ENCODE measurements at places on chromosomes 3 and 15. TPM values are rescaled to one million over a fixed set of nuclear protein-coding genes. Genes with fewer than 3 reads are reported as not detected.

DNA sequence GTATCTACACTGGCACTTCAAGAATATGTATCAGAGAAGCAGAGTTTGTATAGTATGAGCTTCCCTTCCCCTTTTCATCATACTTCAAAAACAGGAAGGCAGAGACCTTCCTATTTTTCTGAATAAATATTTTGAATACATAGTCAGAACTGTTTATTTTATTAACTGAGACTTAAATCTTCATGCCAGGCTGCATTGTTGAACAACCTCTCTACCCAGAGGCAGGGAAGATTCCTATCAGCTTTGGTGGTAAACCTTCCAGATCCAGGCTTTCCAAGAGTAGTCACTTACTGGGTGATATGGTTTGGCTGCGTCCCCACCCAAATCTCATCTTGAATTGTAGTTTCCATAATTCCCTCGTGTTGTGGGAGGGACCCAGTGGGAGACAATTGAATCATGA lies 217.4 kb upstream of the ATP11B start:
- no peak for DNase-seq

GRCh38 chr15:38477637-38478036 lies 23.7 kb downstream of the FAM98B start:
- no peak for DNase-seq

DNA sequence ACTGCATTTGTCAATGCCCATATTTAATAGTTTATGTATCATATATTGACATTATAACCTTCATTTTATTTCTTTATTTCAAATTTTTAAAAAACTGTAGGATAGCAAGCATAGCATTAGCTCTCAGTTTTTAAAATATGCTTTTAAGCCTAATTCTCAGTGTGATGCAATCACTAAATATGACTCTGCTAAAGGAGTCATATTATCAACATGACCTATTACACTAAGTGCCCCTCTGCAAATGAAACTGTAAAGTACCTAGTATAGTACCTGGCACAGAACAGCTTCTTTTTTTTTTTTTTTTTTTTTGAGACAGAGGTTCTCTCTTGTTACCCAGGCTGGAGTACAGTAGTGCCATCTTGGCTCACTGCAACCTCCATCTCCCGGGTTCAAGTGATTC lies 179.4 kb upstream of the CGNL1 start:
- DNase-seq, result peak; percentile 27

GRCh38 chr3:50573566-50574443 lies 4.5 kb downstream of the HEMK1 start:
- no peak for DNase-seq

DNA sequence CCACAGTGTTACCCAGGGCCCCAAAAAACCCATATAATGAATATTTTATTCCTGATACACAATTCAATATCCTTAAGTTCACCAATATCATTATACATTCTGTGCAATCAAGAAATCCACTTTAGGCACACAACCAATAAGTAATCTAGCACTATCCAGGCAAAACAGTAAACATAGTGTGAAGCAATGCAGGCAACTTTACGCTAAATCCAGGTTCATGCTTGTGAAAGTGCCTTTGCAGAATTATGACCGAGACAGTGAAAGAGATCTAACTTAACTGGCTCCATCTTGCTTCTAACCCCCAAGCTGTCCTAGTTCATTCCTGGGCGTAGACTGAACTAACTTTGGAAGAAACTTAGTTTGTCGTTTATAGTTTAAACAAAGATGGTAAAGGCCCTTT lies 34.2 kb upstream of the INO80 start:
- peak; percentile 51 for DNase-seq

GRCh38 chr15:57217778-57218598 lies 158.3 kb upstream of the CGNL1 start:
- DNase-seq, result peak; percentile 82

The ZNF774 gene
- total RNA-seq, result 1.7 TPM
